ENCODE measurements at places on chromosomes 11 and 22.

- no peak for DNase-seq
Measured at GRCh38 chr11:80929031-80929805, 1488.4 kb upstream of the TENM4 start.

DNA sequence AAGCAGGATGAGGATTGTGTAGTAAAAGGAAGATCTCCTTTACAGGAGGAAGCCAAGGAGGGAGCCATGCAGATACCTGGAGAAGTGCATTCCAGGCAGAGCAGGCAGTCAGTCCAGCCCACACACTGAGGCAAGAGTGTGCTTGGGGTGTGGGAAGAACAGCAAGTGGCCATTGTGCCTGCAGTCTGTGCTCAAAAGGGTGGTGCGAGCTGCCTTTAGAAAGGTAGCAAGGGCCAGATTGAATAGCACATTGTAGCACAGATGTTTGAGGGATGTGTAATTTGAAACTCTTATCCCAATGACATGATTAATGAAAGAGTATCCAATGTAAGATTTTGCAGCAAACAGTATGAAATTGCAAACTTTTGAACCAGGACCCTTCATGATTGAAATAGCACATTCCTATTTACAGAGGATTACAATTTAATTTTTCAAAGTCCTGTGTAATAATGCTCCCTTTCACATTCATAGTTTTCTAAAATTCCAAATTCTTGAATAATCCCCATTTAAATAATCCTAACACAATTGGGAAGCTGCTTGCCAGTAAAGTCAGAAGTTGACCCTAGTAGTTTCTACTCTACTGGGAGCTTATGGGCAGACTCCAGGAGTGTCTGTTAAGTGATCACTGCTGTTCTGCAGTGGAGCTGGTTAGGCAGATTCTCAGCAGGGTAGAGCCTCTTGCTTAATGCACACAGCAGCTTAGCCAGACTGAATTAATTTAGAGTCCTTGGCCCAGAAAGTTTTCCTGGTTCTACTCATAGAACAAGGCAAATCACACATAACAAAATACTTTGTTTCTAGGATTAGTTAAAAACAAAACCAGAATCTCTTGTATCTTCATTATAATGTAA, 78.1 kb downstream of the CYB5R2 start:
- no peak for DNase-seq

DNA sequence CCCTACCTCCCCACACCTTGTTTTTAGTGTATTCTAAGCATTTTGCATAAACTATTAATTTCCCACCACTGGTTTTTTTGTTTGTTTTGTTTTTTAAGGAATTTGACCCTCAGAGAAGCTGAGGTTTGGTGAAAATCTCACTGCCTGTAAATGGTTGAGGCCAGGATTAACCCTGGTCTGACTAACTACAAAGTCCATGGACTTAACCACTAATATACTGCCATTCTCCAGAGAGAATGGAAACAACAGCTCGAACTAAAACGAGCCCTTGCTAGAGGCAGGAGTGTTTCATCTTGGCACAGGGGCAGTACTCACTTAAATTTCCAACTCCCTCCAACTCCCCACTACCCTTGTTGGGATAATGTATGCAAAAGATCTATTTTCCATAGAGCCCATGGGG, 3.0 kb downstream of the CTNND1 start:
- DNase-seq = no peak

GRCh38 chr11:83680321-83680720, 394.2 kb upstream of the CCDC90B start:
- DNase-seq = no peak

DNA sequence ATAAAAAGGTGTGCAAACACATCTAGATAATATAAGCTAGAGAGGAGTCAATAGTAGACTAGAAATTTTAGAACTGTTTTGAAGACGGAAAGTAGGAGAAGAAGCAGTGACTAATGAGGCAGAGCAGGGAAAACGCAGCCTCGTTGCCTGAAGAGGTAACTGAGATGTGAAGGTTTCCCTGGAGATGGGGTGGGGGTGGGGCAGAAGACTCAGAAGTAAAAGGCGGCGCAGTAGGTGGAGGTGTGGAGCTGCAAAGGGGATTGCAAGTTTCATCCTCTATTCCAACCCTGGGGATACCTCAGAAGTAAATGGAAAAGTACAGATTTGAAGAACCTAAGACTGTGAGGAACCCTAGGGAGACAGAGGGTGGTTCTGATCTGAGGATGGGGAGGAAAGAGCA, 109.5 kb downstream of the TMPRSS5 start:
- DNase-seq = no peak

DNA sequence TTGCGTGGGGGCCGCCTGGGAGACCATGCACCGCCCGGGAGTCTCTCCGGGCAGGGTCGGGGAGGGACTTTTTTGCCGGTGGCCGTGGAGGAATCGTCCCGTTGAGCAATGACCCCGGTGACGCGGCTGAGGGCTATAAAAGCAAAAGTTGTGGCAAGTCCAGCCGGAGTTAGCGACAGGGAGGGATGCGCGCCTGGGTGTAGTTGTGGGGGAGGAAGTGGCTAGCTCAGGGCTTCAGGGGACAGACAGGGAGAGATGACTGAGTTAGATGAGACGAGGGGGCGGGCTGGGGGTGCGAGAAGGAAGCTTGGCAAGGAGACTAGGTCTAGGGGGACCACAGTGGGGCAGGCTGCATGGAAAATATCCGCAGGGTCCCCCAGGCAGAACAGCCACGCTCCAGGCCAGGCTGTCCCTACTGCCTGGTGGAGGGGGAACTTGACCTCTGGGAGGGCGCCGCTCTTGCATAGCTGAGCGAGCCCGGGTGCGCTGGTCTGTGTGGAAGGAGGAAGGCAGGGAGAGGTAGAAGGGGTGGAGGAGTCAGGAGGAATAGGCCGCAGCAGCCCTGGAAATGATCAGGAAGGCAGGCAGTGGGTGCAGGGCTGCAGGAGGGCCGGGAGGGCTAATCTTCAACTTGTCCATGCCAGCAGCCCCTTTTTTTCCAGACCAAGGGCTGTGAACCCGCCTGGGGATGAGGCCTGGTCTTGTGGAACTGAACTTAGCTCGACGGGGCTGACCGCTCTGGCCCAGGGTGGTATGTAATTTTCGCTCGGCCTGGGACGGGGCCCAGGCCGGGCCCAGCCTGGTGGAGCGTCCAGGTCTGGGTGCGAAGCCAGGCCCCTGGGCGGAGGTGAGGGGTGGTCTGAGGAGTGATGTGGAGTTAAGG, at the start of gene NEAT1:
TSS of gene NEAT1 (plus strand) at position 166 of the 883 bp plus-strand sequence.
- DNase-seq = peak; percentile 96

GRCh38 chr11:35590412-35590811, 27.8 kb upstream of the FJX1 start:
- no peak for DNase-seq

DNA sequence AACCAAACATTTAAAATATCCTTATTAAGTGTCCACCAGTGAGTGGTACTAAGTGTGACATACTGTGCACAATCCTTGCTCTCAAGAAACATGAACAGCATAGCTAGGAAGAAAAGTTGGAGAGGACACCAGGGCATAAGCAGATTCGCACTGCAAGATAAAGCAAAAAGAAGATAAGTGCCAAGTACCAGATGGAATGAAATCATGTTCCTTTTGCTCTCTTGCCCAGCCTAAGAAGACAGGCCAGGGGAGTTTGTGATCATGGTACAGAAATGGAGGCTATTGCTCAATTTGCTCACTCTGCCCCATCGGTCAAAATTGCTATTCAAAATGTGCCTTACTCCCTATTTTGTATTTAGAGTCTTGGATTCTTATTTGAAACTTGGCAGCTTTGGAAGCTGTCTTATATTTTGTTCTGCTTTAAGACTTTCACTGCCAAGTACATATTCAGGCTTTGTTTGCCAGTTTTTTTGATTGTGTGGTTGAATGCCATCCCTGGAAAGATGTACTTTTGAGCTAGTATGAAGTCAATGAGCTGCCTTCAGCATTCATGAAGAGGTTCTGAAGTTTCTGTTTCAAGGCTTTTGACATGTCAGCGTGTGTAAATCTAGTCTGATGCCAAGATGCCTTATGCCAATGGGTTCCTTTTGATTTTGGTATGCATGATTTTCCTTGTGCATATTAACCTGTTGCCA, 90.3 kb downstream of the PAX6 start:
- DNase-seq = no peak

GRCh38 chr22:27919942-27920755, 1.1 kb upstream of the PITPNB start:
- no peak for DNase-seq

DNA sequence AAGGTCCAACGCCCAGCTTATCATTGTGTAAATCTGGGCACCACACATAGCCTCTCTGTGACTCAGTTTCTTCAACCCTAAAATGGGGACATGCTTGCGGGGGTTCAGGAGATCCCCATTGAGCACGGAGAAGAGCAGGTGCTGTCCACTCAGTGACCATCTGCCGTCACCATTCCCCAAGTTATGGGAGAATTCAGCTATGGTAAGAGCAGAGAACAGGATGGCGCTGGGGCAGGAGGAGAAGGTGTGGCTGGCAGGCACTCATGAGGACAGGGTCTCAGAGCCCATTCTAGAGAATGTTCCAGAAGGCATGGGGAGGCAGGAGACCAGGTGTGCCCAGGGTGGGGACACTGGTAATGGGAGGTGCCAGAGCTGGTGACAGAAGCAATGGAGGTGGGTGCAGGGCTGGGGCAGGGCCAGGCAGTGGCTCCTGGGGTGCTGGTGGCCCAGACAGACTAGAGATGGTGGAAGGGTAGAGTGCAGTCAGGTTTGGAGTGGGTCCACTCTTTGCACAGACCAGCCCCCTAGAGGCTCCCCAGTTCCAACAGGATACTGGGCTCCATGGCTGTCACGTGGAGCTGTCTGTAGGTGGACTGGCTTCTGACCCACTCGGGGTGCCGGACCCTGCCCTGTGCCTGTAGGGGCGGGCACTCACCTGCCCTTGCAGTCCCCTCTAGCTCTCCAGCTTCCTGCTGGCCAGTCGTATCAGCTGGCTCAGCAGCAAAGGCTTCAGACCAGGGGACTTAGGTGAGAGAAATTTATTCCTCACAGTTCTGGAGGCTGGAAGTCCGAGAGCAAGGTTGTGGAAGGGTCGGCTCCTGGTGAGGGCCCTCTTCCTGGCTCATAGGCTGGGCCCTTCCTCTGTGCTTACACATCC, 84.7 kb downstream of the CDKN1C start:
- DNase-seq = peak; percentile 38

- DNase-seq = no peak
Measured at GRCh38 chr11:26149585-26149984, 182.3 kb upstream of the ANO3 start.

DNA sequence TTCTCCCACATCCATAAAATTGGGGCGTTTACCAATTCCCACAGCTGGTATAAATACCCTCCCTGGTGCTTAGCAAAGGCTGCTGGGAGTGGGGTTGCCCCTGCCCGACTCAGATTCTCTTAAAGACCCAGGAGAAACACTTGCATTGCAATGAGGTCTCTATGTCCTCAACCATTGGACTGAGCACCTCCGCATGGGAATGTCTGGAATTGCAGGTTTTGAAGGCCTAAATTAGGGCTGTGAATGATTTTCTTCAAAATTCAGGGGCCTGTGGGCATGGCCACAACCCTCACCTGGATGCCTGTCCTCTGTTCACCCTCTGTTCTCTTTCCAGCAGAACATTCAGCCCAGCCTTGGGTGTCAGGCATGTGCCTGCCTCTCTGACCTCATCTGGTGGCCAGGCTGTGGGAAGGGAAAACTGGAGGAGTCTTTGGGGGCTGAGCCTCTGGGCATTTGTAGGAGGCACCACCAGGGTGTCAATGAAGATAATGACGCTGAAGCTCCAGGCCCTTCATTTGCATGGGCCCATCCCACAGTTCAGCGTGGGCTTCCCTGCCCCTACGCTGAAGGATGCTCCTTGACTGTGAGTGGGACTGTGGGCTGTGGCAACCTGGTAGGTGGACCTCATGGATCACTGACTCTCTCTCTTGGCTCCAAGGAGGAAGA, 52.7 kb upstream of the MYEOV start:
- no peak for DNase-seq

DNA sequence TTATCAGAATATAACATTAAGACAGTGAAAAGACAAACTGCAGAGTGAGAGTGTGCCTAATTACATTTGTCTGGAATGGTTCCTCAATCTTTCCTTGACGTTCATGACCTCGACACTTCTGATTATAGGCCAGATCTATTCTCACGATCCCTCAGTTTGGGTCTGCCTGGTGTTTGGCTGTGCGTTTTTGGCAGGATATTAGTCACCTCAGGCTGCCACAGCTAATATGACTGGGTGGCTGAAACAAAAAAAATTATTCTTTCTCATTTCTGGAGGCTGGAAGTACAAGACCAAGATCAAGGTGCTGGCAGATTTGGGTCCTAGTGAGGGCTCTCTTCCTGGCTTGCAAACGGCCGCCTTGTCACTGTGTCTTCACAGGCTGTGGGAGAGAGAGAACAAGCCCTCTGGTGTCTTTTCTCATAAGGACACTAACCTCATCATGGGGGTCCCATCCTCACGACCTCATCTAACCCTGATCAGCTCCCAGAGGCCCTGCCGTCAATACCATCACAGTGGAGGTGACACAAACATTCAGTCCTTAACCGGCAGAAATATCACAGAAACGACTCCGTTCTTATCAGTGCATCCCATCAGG, 23.2 kb downstream of the IFITM10 start:
- DNase-seq = no peak

- no peak for DNase-seq
Measured at GRCh38 chr22:39282645-39283321, 36.6 kb downstream of the RPL3 start.

DNA sequence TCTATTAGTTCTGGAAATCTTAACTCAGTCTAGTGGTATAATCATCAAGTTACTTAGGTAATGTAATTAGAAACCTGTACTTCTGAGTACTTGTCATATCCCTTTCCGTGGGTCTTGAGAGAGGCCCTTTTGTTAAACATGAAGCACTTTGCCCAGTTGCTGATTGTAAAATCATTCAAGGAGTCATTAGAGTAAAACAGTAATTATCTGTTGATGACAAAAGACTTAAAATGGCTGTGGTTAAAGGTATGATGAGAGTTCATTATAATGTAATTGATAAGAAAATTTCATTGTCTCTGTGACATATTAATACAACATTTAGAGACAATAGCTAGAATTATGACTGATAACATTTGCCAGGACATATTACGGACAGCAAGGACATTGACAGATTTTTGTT, 34.3 kb downstream of the PRR5L start:
- no peak for DNase-seq

GRCh38 chr11:87330187-87330601, 292.5 kb downstream of the TMEM135 start:
- DNase-seq = peak; percentile 78
